Spleen (tissue), 13 donors: ENCODE measurements at places on chromosomes 2 and 18. TPM values are rescaled to one million over a fixed set of nuclear protein-coding genes. Genes with fewer than 3 reads are reported as not detected.

Gene MROH2A
- not detected for polyA plus RNA-seq

Gene MRO
- polyA plus RNA-seq: 1.5 TPM

Gene POTEJ
- not detected for polyA plus RNA-seq

Gene LONRF2
- 0.17 TPM for polyA plus RNA-seq

Gene ZSWIM2
- polyA plus RNA-seq: not detected
